ENCODE measurements at places on chromosomes 12 and 14.

DNA sequence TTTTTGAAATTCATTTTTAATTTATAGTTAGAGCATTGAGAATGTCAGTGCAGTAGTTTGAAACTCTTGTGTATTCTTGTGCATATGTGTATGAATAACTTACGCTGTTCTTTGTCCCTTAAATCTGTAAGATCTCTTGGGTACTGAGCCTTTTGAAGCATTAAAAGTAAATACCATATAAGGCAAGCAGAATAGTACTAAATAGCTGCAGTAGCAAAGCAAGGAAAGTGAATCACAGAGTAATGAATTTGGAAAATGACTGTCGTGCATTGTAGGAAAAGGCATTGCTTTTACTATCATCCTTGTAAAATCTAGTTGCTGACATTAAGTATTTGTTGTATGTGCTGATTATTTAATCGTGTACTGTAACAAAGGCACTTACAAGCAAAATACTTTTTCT, 12.1 kb downstream of the CNOT2 start:
- DNase-seq = no peak

- no peak for DNase-seq
Measured at GRCh38 chr12:63917477-63917862, 73.0 kb downstream of the SRGAP1 start.

DNA sequence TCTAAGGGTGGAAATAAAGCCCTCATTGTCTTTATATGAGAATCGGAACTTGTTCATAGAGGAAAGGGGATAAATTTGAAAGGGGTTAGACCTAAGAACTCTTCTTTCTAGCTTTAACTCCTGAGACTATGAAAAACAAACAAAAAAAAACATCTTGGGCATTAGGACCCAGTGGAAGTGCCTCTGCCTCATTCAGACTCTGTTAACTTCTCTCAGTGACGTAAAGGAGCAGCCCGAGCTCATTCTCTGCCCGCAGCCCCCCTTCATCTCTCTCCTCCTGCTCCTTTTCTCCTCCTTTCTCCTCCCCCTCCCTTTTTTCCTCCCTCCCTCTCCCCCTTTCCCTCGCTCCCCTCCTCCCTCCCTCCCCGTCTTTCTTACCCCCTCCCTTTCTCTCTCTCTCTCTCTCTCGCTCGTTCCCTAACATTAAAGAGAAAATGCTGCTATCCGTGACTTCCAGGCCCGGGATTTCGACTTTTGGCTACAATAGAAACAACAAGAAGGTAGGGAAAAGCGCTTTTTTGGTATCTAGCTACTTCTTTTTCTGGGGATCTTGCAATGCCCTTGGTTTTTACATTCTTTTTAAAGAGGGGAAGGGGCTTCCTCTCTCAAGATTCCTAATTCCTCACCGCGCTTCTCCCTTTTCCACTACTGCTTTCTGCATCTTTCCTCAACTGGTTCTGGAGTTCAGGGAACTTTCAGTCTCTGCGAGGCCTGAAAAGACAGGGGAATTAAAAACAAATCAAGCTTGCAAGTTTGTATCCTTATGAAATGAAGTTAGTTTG, at the start of gene RBMS2:
RBMS2 (plus strand) TSS at position 231 of the 782 bp plus-strand sequence; CDS start at position 435, 204 bp downstream.
- peak; percentile 12 for DNase-seq

GRCh38 chr14:62691647-62692489, 353.4 kb downstream of the KCNH5 start:
- DNase-seq = no peak

GRCh38 chr14:69013943-69014782, 35.1 kb upstream of the ACTN1 start:
- DNase-seq = no peak

- no peak for DNase-seq
Measured at GRCh38 chr14:105476831-105477659, 2.4 kb downstream of the CRIP2 start.

DNA sequence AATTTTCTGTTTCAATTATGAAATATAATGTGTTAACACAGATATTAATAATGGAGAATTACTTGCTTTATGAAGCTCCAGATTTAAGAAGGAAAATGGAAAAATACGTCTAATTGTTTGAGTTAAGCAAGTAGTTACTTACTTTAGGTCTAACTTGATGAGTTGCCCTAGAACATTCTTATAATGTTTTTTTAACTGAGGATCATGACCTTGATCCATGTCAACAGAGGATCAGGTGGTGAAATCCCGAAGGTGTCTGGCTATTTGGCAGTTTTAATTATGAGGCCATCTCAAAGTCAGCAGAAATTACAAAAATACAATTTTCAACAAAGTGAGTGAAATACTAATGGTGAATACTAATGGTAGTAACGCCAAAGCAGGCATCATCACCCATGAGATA, 57.0 kb upstream of the REP15 start:
- DNase-seq = no peak

GRCh38 chr12:128191380-128191779, 75.6 kb upstream of the TMEM132C start:
- DNase-seq = no peak

GRCh38 chr14:99273766-99274345, 1.9 kb upstream of the BCL11B start:
- DNase-seq = no peak

DNA sequence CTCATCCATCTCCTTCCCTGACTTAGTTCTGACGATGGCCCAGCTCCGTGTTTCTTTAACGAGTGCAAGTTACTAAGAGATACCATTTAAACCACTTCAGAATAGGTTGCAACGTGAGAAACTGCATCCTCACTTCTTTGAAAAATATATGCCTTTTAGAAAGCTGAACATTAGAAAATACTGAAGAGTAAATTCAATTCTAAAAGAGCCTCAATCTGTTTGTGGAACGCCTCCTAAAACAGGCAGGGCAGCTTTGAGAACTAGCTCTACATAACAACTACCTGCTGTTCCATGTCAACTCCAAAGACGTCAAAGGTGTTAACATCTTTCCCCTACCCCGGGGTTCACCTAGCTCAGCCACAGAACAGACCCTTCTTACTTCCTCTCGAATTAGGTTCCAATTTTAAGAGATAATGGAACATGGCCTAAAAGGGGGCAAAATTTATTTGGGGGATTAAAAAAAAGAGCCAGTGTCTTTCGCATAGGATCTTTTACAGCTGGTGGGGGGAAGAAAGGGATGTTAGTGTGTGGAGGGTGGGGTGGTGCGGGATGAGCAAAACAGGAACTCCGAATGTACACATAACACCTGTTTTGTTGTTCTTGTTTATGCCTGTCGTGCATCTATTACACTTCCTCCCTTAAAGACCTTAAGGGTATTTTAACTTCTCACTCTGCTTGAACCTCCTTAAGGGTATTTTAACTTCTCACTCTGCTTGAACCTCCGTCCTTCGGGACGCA, 3.3 kb downstream of the BHLHE41 start:
- no peak for DNase-seq

GRCh38 chr12:95651681-95652080, 100.4 kb upstream of the USP44 start:
- DNase-seq = no peak

GRCh38 chr14:32618991-32619390, 289.9 kb downstream of the AKAP6 start:
- no peak for DNase-seq

- DNase-seq = no peak
Measured at GRCh38 chr14:75168586-75169335, 7.7 kb downstream of the TMED10 start.

- no peak for DNase-seq
Measured at GRCh38 chr12:74685385-74685784, 147.8 kb downstream of the ATXN7L3B start.

DNA sequence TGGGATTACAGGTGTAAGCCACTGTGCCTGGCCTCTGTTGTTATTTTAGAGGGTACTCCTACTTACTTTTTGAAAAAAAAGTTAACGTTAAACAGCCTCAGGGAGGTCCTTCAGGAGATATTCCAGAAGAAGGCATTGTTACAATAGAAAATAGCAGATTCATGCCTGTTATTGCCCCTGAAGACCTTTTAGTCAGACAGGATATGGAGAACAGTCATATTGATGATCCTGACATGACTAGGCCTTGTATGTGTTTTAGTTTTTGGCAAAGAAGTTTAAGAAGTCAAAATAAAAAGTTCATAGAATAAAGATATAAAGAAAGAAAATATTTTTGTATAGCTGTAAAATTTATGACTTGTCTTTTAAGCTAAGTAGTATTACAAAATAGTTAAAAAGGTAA, 45.3 kb downstream of the WASHC3 start:
- DNase-seq = no peak

DNA sequence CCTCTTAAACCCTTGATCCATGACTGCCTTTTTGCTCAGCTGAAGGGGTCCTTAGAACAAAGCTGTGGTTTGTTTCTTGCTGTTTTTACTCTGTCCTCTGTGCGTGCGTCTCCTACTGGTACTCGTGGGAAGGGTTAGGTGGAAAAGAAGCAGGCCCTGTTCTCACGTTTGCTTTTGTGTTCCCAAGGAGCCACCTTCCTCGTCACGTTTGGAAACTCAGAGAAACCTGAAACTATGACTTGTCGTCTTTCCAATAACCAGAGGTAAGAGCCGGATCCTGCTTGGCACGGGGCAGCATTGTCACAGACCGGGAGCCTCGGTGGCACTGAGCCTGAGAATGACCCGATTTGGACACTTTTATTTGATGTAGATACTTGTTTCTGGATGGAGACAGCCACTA, 13.1 kb downstream of the ZFYVE21 start:
- DNase-seq = no peak

GRCh38 chr12:107461222-107461975, 224.2 kb upstream of the PWP1 start:
- no peak for DNase-seq

GRCh38 chr12:116448165-116448739, 110.9 kb upstream of the MAP1LC3B2 start:
- DNase-seq = no peak

- DNase-seq = no peak
Measured at GRCh38 chr12:109451400-109451799, 25.7 kb downstream of the KCTD10 start.

- no peak for DNase-seq
Measured at GRCh38 chr14:33917661-33918060, 33.2 kb downstream of the EGLN3 start.

- no peak for DNase-seq
Measured at GRCh38 chr12:57250956-57251355, at the start of gene STAC3. STAC3 (minus strand) TSS chr12:57251187; CDS start chr12:57249636, 1,551 bp downstream.

- no peak for DNase-seq
Measured at GRCh38 chr14:64193821-64194220, 100.3 kb downstream of the ESR2 start.

DNA sequence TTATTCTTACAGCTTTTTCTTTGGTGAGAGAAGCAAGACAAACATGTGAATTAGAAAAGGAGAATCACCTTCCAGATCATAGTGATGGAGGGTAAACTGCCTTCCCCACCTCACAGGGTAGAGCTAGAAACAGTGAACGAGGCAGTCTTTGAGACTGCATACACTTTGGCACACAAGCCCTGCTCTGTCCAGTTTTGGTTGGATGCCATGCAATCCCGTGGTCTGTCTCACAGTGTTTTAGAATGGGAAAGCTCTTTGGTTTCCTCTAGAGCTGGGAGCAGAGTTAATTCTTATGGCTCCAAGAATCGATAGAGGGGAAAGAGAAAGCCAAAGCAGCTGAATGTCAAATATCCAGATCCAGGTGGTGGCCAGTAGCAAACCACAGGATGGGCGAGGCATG, 21.9 kb downstream of the TDP1 start:
- no peak for DNase-seq

DNA sequence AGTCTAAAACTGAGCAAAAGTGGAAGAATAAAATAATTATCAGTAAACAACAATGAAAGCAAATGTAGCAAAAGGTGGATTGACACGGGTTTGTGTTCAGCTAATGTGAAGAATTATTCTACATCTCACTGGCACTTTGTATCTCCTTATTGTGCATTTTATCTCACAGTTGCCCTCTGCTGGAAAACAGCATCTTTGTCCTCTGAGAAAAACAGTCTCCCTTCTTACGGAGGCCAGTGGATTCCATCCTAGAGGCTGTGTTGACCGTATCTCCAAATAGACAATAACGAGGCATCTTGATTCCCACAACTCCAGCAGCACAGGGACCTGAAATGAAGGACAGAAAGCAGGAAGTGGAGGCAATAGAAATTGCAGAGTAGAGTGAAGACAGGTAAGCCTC, 51.3 kb upstream of the PLBD1 start:
- no peak for DNase-seq

- no peak for DNase-seq
Measured at GRCh38 chr14:91202234-91202974, 42.1 kb downstream of the GPR68 start.

- no peak for DNase-seq
Measured at GRCh38 chr12:7293670-7294069, 10.2 kb upstream of the ACSM4 start.

DNA sequence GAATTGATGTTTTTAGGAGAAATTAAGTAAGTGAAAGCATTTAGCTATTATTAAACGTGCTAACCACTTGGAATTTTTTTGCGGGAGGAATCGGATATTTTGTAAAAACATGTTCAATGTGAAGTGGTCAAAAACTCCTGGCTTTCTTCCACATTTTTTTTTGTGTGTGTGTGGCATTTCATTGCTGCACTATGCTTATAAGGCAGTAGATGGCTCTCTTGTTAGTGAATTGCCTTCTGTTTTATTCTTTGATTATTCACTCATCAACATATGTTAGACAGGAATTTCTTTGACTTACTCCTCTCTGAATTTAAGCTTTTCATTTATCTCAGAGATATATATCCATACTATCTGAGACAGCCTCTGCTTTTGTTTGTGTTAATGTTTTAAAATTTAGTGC, 71.3 kb downstream of the DERA start:
- DNase-seq = no peak

DNA sequence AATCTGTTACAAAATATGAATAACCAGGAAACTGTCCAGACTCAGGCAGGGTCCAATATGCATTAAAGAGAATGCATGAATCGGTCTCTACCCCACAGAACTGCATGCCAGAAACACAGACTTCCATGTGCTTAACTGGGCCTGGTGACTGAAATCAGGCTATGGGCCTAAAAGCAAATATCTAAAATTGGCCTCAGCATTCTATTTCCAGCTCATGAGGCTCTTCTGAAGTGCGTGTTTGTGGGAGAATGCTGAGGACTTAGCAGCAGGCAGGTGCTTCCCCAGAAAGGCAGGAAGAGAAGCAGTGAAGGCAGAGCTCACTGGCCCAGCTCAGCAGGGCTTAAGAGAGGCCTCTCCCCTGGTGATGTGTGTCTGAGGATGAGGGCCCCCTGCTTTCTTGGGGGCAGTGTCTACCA, 48.5 kb downstream of the ADGRD1 start:
- DNase-seq = no peak

- DNase-seq = no peak
Measured at GRCh38 chr14:103158688-103159087, 35.4 kb downstream of the TNFAIP2 start.

- no peak for DNase-seq
Measured at GRCh38 chr12:92608151-92609091, 94.4 kb upstream of the PLEKHG7 start.
